Daoy (cell line): ENCODE measurements at places on chromosomes 3 and 15. TPM values are rescaled to one million over a fixed set of nuclear protein-coding genes. Genes with fewer than 3 reads are reported as not detected.

EPB42 gene
- total RNA-seq: not detected in 2 replicates

SERINC4 gene
- 0.11 TPM in 1 of 2 replicates, not detected in the other for total RNA-seq

USF3 gene
- 6.3 and 7.7 TPM in 2 replicates for total RNA-seq

LNP1 gene
- total RNA-seq: 7.1 and 8.3 TPM in 2 replicates

KATNBL1 gene
- total RNA-seq: 47.8 and 54.4 TPM in 2 replicates

TGM4 gene
- 0.17 and 0.51 TPM in 2 replicates for total RNA-seq

LSAMP gene
- 7.1 and 17.6 TPM in 2 replicates for total RNA-seq

CTXND1 gene
- total RNA-seq: not detected in 2 replicates

SLC15A2 gene
- total RNA-seq: 0.15 and 0.17 TPM in 2 replicates

CLRN1 gene
- not detected in 2 replicates for total RNA-seq

SEMA3G gene
- 0.34 TPM in 1 of 2 replicates, not detected in the other for total RNA-seq

TMEM40 gene
- total RNA-seq: not detected in 2 replicates

CASR gene
- total RNA-seq: not detected in 2 replicates

TJP1 gene
- total RNA-seq: 25.2 and 29.4 TPM in 2 replicates

SCN5A gene
- 0.17 and 0.45 TPM in 2 replicates for total RNA-seq

NMB gene
- total RNA-seq: 0.30 and 3.4 TPM in 2 replicates

MEIS2 gene
- 29.3 and 35.3 TPM in 2 replicates for total RNA-seq

C3orf85 gene
- total RNA-seq: not detected in 2 replicates

APBA2 gene
- 21.5 and 27.5 TPM in 2 replicates for total RNA-seq

PP2D1 gene
- total RNA-seq: not detected in 2 replicates

ATP8B4 gene
- total RNA-seq: not detected in 2 replicates

PRICKLE2 gene
- 7.9 and 13.0 TPM in 2 replicates for total RNA-seq

KNG1 gene
- not detected in 2 replicates for total RNA-seq

MAPKBP1 gene
- 3.7 and 4.3 TPM in 2 replicates for total RNA-seq

SNTN gene
- total RNA-seq: not detected in 2 replicates

CNTN6 gene
- not detected in 2 replicates for total RNA-seq

HYAL3 gene
- 2.6 and 3.7 TPM in 2 replicates for total RNA-seq

GRM7 gene
- not detected in 2 replicates for total RNA-seq

CYB561D2 gene
- 25.3 and 28.3 TPM in 2 replicates for total RNA-seq

WWTR1 gene
- 32.8 and 34.3 TPM in 2 replicates for total RNA-seq

ECE2 gene
- not detected in 2 replicates for total RNA-seq

ARGFX gene
- not detected in 2 replicates for total RNA-seq
